ENCODE measurements at places on chromosomes 12 and 14.

DNA sequence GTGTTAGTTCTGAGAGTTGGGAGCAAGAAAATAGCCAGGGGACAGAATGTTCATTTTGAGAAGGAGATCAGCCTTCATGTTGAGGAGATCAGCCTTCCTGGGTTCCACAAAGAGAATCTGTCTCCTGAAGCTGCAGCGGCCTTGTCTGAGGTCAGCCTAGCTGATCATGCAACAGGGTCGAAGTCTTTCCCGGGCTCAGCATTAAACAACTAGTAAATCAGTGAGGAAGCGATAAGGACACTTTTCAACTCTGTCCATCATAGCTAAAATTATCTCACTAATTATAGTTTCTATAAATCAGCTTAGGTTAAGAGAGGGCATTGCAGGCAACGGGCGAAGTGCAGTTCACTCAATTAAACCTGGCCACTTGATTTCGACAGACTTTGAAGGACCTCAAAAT, 7.5 kb downstream of the GSC start:
- no peak for DNase-seq

DNA sequence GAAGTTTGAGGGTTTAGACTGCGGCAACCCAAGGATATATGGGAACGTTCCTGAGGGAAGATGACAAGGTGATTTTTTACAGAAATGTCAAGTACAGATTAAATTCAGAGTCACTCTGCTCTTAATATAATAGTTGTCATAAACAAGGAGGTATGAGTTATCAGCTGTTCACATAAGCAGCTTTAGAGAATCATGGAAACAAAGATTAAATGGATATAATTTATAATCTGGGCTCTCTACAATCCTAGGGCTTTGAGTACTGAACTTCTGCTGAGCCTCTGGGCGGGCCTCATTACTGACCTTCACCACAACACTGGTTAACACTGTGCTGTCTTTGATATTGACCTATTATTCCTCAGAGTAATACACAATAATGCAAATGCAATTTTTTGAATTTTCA, 577.8 kb downstream of the RPS29 start:
- DNase-seq, result no peak

DNA sequence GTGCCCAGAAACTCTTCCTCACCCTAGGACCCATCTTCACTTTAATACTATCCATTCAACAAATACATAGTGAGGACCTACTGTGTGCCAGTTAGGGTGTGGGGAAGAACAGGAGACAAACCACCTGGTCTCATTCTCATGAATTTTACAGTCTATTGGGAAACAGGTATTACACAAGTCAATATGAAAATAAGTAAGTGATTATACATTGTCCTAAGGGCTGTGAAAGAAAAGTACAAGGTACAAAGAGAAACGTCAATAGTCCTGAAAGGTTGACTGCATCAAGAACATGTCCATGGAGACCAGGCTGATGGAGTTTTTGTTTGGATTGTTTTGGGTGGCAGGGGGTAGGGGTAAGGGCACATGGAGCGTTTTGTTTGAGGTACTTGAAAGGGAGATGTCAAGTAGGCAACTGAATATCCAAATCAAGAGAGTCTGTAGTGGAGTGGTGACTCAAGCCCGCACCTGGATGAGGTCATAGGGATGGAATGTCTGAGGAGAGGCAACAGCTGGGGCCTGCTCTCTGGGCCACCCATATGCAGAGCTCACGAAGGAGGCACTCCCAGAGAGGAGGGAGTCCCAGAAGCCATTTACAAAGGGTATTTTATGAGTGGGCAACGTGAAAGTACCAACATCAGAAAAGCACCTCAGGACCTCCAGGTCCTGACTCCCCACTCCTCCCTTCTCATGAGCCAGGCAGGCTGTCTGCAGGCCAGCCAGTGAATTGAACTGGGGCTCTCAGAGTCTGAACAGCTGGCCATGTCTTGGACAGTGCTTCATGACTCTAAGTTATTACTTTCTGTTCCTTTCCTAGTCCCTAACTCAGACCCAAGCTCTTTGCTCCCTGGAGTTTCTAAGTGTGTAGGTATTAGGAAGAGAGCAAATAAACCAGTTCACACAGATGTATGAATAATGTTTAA, 272.0 kb downstream of the ZFP36L1 start:
- no peak for DNase-seq

- no peak for DNase-seq
Observed at GRCh38 chr14:20470603-20470901, 1.3 kb downstream of the PNP start.

- DNase-seq, result no peak
Observed at GRCh38 chr14:97777622-97778355, 980.6 kb downstream of the VRK1 start.

- DNase-seq, result no peak
Observed at GRCh38 chr14:37054869-37055268, 117.5 kb downstream of the SLC25A21 start.

All from coronary artery (tissue), 2 donors.